ENCODE measurements at places on chromosomes 2 and 18.

DNA sequence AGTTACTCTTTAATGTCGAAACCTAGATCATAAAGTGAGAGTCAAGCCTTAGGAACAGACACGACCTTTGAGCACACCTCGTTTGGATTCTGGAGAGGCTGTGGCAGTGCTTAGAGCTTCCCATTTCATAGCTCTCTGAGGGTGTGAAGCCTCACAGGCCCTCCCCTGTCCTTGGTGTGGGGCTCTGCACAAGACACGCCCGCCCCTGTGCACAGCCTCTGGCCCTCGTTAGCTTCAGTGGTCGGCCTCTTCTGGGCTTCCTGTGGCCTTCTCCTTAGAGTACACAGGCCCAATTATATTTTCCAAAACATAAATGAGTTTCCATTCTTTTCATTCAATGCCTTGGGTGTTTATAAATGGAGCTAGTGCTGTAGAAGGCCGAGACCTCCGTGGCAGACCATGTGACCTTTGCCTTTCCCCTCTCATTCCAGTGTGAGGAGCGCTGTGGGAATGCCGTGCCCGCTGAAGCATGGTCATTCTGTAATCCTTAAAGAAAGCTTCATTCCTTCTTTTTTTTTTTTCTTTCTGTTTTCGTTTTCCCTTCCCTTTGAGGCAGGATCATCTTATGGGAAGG lies 208.6 kb downstream of the DCDC2C start:
- DNase-seq: no peak

DNA sequence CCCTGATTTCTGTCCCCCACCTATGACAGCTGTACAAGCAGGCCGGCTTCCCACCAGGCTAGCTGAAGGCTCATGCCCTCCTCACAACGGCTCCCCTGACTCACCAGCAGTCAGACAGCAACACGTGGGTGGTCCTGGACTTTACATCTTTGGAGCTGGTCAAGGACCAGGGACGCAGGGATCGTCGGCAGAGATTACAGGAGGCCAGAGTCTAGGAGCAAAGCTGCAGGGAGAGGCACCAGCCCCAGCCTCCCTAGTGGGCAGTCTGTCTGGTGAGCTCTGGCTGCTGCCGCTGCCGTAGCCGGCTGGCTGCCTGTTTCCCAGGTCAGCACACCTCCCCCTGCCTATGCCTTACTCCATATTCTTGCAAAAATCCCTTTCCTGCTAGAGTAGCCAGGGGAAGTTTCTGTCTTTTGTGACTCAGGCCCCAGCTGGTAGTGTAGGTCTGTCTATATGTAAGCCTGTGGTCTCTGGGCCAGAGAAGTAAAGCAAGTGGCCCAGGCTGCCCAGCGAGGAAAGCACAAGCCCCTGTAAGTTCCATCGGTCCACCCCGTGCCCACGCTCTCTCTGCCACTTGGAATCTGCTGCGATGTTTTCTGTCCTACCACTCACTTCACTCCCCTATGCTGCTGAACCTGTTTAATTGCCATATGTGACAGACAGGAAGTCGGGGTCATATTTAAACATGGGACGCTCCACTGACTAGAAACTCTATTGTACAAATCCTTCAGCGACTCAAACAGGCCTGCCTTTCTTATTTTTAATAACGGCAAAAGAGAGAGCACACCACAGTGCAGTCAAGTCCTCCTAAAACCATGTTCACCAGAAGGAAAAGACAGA lies 2.4 kb upstream of the ARHGEF4 start:
- no peak for DNase-seq

DNA sequence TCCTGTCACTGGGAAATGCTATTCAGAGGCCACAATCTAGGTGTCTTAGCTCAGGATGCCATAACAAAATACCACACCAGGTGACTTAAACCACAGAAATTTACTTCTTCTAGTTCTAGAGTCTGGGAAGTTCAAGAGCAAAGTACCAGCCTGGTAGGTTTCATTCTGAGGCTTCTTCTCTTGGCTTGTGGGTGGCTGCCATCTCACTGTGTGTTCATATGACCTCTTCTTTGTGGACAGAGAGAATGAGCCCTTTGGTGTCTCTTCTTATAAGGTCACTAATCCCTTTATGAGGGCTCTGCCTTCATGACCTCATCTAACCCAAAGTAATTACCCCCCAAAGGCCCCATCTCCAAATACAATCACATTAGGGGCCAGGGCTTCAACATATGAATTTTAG lies 57.3 kb downstream of the RHOB start:
- DNase-seq: no peak

DNA sequence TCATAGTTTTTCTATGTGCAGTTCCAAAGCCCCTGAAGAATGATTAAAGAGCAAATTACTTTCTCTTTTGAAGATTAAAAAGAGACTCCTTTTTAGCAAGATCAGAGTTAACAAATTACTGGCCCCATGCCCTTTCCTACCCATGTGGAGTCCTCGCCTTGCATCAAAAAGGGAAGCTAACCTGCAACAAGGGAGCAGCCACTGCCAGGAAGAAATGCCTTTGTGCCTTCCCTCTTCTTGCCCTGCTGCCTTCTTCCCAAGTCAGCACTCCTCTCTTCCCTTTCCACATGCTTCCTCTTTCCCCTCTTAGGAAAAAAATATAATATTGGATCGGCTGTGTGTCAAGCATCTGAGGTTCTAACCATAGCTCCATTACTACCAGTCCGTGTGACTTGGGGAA lies 37.1 kb upstream of the CYP1B1 start:
- no peak for DNase-seq

GRCh38 chr18:54767098-54767497 lies 61.2 kb upstream of the RAB27B start:
- peak; percentile 76 for DNase-seq

Data from HT-29 (cell line).